ENCODE measurements at places on chromosomes 13 and 19.
A peak's percentile ranks its signal among the peaks of the same experiment; 100 is the strongest.

- peak; percentile 98 for DNase-seq
Measured at GRCh38 chr19:39390751-39391437, at the start of the genes MED29 and PAF1. Gene MED29 (plus strand): TSS chr19:39391378. CDS start chr19:39391423, 45 bp downstream. Gene PAF1 (minus strand): TSS chr19:39391106. CDS start chr19:39390864, 242 bp downstream.

DNA sequence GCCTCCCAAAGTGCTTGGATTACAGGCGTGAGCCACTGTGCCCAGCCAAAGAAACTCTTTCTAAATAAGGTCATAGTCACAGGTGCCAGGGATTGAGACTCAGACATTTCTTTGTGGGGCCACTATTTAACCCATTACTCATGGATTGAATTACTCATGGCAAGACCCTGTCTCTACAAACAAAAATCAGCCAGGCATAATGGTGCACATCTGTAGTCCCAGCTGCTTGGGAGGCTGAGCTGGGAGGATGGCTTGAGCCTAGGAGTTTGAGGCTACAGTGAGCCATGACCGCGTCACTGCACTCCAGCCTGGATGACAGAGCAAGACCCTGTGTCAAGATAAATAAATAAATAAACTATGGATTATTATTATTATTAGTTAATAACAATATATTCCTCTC lies 3.6 kb upstream of the KLF2 start:
- no peak for DNase-seq

DNA sequence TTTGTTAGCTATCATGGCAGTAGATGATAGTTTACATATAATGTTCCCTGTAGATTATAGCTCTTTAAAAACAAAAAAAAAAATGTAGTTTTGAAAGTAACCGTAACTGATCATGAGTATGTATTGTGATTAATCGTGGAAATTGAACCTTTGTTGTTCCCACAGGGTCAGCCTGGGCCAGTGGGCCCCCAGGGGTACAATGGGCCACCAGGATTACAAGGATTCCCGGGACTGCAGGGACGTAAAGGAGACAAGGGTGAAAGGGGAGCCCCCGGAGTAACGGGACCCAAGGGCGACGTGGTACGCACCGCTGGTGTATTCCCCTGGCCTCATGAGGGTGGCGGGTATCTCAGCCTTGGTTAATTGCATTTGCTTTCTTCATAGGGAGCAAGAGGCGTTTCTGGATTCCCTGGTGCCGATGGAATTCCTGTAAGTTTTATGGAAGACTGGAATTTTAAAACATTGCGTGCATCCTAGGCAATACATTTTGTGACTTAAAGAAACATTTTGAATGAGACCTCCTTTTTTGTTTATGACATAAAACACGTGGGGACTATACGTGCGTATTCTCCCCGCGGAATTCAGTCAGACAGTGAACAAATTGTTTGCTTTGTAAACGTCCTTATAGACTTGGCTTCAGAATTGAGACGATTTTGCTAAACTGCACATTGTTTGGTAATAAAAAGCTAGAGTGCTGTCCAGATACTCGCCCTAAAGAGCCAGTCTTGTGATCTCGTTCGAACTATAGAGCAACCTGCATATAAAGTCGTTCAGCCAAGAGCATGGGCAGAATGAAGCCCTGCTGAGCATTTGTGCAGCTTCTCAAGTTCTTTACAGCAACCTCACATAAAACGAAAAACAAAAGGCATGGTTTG lies 117.7 kb downstream of the COL4A2 start:
- DNase-seq: peak; percentile 55

- DNase-seq: no peak
Measured at GRCh38 chr13:82070416-82070815, 1729.5 kb upstream of the SPRY2 start.

GRCh38 chr13:91986761-91987483 lies 588.5 kb downstream of the GPC5 start:
- DNase-seq: no peak

DNA sequence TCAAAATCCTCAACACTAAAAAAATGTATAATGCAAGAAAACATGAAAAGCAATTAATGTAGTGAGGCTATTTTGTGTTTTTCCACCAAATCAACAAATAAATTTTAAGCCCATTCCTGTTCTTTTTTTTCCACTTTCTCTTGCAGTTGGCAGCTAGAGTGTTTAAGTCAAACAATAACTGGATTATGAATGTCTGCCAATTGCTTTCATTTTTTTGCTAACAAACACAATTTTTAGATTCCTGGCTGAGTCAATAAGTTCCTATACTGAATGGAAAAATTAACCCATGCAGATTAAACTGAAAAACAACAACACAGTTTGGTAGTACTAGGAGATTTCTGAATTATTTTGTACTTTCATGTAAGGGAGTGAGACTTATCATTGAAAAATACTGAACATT lies 232.4 kb downstream of the SLITRK5 start:
- DNase-seq: no peak

GRCh38 chr19:3433313-3433712 lies 47.0 kb downstream of the SMIM24 start:
- DNase-seq: no peak

- peak; percentile 49 for DNase-seq
Measured at GRCh38 chr13:111947876-111948275, 119.1 kb upstream of the SOX1 start.

DNA sequence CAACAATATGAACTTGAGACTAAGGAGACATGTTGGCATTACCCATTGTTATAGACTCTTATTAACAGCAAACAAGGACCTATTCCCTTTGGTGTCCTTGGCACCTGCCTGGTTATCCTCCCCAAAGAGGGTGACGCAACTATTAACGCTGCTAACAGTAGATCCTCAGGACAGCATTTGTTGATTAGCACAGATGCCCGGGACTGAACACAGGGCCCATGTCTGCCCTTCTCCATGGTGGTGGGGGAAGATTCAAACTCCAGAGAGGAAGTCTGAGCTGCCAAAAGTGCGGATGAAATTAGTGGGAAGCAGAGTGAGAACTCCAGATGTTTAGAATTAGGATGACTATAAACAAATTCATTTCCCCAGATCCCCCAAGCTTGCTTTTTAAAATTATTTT lies 101.2 kb upstream of the RAP2A start:
- no peak for DNase-seq

- DNase-seq: no peak
Measured at GRCh38 chr19:9219489-9219888, at the start of gene OR7D4. Gene OR7D4 (minus strand): TSS chr19:9219589. CDS start chr19:9214837, 4,752 bp downstream.

DNA sequence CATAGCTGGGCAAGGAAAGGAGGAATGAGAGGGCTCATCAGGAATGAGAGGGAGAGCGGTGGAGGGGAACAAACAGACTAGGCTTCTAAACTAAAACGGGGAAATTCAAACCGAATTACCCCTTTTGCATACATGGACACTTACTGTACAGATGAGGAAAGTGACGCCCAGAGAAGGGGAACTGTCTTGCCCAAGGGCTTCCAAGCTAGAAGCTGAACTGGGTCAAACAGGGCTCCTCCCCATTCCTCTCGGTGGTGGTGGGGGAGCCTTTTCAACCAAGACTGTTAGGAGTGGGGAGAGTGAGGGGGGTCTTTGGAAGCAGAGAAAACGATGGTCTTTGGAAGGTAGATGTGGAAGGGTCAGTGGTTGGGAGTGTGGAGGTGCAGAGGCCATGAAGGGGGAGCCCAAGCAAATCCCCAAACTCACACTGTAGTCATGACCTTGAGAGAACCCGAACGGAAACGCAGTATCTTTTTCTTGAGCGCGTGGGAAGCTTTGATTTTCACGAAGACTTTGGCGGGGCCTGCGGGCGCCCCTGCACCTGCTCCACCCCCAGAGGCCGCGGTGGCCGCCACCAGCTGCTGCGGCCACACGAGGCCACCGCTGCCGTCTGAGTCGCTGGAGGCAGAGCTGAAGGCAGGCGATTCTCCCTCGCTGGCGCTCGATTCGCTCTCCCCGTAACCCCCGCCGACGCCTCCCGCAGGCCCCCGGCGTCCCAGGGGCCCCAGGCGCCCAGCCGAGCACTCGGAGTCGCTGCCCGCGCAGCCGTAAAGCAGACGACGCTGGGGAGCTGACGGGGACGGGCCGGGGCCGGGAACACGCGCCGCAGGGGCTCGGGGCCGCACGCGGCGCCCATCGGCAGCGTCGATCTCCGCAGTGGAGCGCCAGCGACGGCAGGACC lies 12.3 kb upstream of the GNG8 start:
- no peak for DNase-seq

DNA sequence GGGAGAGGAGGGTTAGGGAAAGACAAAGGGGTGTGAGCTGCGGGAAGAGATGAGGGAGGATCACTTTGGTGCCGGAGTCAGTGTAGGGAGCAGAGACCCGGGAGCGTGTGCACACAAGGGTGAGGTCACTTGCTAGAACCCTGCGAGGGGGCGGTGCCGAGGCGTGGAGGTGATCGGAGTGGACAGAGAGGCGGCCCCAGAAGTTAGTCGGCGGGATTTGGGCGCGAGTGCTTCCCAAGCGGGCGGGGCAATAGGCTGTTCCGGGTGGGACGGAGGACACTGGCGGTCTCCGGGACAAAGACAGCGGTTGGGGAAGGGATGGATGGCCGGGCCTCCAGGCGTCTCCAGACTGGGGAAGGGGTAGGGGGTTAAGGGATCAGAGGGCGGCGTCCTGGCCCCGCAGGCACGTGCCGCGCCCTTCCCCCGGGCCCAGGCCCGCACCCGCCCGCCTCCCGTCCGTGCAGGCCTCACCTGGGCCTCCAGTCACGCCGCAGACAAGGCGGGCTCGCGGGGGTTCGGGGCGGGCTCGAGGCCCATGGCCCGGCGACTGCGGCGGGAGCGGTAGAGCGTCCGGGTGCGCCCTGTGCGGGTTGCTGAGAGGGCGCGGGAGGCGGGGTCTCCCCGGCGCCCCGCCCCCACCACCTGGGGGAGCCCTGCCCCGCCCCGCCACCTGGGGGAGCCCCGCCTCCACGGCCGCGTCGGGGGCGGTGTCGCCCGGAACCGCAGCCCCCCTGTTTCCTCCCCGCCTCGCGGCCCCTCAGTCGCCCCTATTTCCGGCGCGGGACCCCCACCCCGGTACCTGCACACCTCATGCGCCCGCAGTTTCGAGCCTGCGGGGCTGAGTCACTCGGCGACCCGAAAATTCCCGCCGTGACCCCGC lies at the start of gene LPAR2:
TSS of gene LPAR2 (minus strand) at position 600 of the 880 bp plus-strand sequence. CDS start 945 bp downstream, outside the sequence.
- DNase-seq: peak; percentile 67

- DNase-seq: no peak
Measured at GRCh38 chr13:76398425-76398824, 487.8 kb downstream of the KCTD12 start.

GRCh38 chr13:49183672-49184325 lies 36.3 kb upstream of the MLNR start:
- DNase-seq: no peak

- no peak for DNase-seq
Measured at GRCh38 chr19:45162608-45163143, 1.9 kb upstream of the NKPD1 start.

DNA sequence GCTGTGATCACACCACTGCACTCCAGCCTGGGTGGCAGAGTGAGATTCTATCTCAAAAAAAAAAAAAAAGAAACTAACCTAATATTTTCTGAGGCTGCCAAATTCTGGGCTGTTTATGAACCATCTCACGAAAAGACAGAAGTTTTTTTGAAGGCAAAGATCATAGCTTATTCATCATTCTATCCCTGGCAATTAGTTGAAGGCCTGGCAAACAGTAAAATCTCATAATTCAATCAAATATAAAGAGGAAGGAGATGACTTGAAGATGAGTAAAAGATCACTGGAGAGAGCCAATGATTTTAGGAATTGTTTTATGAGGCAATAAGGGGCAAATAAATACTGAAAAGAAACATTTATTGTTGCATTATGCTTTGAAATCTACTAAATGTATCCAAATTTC lies 216.5 kb downstream of the DCLK1 start:
- no peak for DNase-seq

DNA sequence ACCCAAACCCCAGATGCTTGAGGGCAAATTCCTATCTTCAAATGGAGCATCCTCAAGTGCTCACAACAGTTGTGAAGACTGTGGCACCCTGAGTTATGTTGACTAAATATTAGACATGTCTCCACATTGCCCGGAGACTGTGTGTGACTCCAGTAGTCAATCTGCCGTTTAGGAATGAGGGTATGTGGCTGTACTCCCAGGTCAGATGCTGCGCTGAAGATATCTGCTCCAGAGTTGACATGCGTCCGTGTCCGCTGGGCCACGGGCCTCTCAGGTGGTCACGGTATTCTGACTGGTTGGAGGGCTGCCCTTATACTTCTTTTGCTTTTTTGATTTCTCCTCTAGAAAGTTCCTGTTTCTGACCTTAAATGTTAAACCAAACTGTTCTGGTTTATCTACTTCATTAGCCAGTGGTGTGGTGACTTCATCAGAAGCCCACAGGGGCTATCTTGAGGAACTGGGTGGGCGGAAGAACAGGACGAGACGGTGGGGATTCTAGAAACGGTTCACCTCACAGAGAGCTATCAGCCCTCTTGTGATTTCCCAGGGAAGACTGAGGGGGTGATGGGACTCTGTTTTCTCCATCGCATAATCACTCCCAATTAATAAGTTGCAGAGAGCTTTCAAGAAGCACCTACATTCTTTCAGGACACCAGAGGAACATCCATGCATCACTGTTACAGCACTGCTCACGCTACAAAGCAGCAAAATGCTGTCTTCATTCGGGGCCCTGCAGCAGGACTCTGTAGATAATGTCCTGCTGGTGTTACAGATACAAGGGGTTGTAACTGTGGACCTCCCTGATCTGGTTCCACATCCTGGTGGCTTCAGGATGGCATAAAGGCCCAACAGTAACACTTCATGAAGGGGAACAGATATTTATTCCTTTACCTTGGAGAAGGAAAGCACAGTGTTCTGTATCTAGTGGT lies 1.3 kb upstream of the LCP1 start:
- no peak for DNase-seq

GRCh38 chr13:114310956-114311355 lies 3.3 kb upstream of the CHAMP1 start:
- DNase-seq: no peak

GRCh38 chr13:43567608-43568007 lies 219.2 kb downstream of the ENOX1 start:
- DNase-seq: no peak

- DNase-seq: no peak
Measured at GRCh38 chr19:49104229-49104864, 9.8 kb upstream of the LIN7B start.

- DNase-seq: no peak
Measured at GRCh38 chr19:58252102-58252685, 23.5 kb downstream of the ZNF544 start.

- DNase-seq: no peak
Measured at GRCh38 chr19:4707956-4708650, 15.5 kb downstream of the DPP9 start.

Data from left forelimb (tissue), 1 donor.